ENCODE measurements at places on chromosomes 1 and 21.

- DNase-seq, result no peak
Observed at GRCh38 chr1:18119289-18119688, 11.7 kb downstream of the IGSF21 start.

- DNase-seq, result no peak
Observed at GRCh38 chr1:206832352-206832880, 33.0 kb upstream of the IL20 start.

GRCh38 chr1:45622524-45623394, 1.1 kb downstream of the CCDC17 start:
- DNase-seq, result no peak

DNA sequence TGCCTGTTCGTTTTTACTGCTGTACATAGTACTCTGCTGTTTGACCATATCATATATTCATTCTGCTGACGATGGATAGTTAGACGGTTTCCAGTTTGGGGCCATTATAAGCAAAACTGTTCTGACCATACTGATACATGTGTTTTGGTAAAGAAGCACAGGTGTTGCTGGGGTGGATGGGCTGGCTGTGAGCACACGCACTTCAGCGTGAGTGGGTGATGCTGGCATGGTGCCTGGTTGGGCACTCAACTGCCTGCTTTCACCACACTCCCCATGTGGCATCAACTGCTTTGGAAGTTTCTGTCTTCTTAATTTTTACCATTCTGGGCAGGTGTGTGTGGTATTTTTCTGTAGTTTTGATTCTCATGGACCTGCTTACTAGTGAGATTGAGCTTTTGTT, 37.3 kb downstream of the ADARB1 start:
- no peak for DNase-seq

DNA sequence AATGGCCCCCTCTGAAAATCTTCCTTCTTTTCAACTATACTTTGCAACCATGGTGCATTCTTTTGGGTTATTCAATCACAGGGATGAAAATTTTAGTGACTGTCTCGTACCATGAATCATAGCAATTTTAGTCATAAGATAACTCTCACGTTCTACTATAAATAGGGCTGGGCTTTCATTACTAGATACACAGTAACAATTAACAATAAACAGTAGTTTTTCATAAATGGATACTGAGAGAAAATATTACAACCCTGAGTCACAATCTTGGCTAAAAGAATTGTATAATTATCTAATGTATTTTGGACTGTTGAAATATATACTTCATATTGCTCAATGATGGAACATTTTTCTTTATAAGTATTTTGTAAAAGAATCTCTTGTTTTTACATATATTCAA, 96.1 kb downstream of the TEX35 start:
- no peak for DNase-seq

DNA sequence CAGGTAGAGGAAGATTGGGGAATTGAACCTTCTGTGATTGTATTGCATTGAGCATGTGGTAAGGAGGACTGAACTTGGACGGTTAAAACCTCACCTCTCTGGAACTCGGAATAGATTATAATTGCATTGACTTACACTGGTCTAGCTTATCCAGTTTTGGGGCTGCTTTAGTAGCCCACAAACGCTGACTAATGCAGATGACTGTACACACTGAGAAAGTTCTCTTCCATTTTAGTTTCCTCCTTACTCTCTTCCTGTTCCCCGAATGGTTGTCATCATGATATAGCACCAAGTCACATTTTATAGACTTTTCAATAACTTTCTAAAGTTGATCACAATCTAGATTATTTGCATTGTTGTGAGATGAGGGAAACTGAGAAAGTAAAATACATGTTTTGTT, 78.2 kb downstream of the NFIA start:
- DNase-seq, result no peak

- no peak for DNase-seq
Observed at GRCh38 chr1:206679738-206680211, 4.9 kb upstream of the MAPKAPK2 start.

DNA sequence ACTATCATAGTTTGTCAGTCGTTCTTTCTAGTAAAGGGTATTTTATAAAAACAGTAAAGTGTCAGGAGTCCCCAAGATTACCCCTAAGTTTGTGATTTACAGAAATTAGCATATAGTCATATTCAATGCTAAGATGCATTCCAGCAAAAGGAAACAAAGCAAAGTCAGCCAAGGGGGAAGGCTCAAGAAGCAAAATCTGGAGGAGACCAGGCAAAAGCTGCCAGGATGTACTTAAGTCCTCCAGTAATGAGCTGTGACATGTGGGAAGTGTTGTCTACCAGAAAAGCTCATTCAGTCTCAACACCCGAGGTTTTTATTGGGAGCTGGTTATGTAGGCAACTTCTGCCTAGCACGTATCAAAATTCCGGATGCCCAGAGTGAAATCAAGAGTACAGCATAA, 373.4 kb upstream of the TMPRSS15 start:
- no peak for DNase-seq

DNA sequence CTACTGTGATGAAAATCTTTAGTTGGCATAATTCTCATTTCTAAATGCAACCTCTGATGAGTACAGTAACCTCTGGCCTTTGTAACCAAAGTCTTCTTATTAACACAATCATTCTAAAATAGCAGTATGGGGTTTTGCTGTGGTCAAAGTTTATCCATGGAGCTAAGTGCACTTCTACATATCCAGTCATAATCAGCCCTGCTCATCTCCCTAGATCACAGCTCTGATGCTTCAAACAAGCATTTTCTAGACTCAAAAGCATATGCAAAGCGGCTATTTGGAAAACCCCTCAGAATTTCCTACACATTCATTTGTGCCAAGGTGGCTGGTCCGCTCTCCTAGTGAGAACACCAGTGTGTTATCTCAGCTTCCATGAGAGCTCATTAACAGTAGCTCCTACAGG, 418.6 kb downstream of the MRPL39 start:
- no peak for DNase-seq

GRCh38 chr1:116545359-116545705, 25.5 kb downstream of the CD58 start:
- no peak for DNase-seq

- no peak for DNase-seq
Observed at GRCh38 chr1:27127419-27127818, 27.5 kb downstream of the SLC9A1 start.

DNA sequence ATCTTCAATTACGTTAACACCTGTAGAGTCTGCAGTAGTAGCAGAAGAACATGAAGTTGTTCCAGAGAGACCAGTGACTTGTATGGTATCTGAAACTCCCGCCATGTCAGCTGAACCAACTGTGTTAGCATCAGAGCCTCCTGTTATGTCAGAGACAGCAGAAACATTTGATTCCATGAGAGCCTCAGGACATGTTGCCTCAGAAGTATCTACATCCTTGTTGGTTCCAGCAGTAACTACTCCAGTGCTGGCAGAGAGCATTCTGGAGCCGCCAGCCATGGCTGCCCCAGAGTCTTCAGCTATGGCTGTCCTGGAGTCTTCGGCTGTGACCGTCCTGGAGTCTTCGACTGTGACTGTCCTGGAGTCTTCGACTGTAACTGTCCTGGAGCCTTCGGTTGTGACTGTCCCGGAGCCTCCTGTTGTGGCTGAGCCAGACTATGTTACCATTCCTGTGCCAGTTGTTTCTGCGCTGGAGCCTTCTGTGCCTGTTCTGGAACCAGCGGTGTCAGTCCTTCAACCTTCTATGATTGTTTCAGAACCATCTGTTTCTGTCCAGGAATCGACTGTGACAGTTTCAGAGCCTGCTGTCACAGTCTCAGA, 10.3 kb downstream of the SON start:
- no peak for DNase-seq

- DNase-seq, result no peak
Observed at GRCh38 chr1:156308078-156308477, 9.0 kb upstream of the VHLL start.

Measured in stimulated activated CD8-positive, alpha-beta memory T cell treated with anti-CD3 and anti-CD28 coated beads, Interleukin-12 subunit alpha, Interleukin-12 subunit beta, amount 100 ng/mL, for 4 hours (primary cell).